ENCODE measurements at places on chromosomes 5 and 9. TPM values are rescaled to one million over a fixed set of nuclear protein-coding genes. Genes with fewer than 3 reads are reported as not detected.
A peak's percentile ranks its signal among the peaks of the same experiment; 100 is the strongest.

DNA sequence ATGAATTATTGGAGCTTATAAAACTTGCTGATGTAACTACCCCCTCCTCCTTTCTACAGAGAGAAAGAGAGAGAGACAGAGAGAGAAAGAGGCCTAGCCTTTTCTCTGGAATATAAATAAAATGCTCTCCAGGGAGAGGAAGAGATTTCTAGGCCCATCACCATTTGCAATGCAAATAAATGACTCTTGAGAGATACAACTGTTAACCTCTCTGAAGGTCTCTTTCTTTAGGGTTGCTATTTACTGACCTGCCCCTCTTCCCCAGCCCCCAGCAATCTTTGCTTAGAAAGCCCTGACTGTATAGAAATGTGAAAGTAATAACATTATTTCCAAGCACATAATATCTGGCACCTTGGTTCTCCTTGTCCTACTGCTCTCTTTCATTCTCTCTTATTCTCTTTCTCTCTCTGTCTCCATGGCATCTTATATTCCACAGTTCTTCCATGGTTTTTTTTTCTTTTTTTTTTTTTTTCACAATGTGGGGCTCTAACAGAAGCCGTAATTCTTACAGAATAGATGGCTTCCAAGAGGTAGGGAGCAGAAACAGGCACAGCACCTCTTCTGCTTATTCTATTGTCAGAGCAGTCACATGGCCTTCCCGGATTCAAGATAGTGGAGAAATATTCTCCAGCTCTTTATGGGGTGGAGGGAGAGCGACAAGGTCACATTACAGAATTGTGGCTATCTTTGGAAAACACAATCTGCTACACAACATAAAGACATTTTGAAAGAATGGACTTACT lies 1087.9 kb upstream of the NUDT12 start:
- DNase-seq, result no peak

DNA sequence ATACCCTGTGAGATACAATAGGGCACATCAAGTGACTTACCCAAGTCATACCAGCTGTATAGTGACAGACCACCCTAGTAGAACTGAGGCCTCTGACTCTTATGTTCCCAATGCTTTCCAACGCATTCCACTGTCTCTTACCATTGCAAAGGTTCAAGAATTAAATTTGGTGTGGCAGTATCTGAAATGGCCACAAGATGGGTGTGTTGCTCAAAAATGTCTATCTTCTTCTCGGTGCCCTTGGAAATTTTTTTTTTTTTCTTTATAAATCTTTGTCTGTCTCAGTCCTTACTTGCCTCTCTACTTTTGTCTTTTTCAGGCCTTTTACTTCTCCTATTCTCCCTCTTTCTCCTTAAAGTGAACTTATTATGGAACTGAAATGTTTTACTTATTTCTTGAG lies 48.4 kb downstream of the GPR21 start:
- no peak for DNase-seq

DNA sequence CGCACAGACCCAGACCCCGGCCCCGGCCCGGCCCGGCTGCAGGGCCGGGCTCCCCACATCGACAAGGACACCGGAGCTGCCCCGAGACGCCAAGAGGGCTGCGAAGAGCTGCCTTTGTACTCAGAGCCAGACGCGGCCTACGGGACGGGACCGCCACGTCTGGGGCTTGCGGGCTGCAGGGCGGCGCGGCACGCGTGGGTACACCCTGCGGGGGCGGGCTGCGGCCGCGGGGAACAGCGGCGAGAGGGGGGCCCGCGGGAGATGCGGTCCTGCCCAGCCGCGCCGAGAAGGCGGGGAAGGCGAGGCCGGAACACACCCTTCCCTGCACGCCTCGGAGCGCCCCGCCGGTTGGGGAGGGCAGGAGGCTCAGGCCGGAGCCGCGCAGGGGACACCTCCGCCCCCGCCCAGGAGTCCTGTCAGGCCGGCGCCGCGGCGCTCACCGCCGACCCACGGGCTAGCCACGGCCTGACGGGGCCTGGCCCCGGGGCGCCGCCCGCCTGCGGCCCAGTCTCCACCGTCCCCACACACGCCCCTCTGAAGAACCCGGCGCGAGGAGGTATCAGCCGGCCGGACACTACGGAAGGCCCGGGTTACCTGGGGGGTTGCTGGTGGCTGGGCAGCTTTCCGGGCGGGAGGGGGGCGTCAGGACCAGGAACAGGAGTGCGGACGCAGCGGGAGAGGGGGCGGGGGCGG lies 478 bp downstream of the RAB14 start:
- peak; percentile 57 for DNase-seq

DNA sequence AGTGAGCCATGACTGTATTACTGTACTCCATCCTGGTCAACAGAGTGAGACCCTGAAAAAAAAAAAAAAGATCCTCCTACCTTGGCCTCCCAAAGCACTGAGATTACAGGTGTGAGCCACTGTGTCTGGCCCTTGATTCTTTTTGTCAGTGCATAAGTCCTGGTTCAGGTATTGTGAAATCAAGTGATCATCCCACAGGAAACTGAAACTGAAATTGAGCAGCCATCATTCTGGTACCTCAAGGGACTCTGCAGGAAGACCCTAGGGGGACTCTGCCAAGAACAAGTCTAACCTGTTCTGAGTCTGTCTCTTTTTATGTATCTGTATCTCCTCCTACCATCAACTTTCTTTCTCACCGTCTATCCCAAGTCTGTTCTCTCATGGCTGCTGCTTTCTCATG lies 1.9 kb upstream of the DCAF10 start:
- no peak for DNase-seq

DNA sequence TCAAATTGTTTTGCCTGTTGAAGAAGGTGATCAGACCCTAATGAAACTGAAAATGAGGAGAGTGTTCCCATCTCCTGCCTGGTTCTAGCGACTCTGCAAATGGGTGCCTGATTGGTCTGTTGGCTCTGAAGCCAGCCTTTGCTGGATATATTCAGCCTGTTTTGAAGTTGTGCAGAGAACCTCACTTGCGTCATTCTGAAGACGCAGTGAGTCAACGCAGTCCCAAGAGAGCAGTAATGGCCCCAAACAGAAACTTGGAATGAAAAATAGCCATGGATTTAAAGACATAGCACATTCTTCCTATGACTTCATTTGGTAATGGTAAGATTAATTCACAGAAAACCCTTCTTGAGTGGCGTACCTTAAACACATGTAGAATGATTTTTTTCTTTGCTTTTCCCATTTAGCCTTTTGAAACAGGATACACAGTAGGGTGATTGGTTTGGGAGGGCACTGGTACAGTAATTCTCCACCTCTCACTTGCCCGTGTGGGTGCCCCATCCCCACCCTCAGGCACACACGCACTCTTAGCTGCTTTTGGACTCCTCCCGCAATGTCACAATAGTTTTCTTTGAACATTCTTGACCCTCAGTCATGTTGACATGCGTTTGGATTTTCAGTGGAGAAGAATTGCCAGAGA lies 54.1 kb upstream of the ABL1 start:
- no peak for DNase-seq

- DNase-seq, result no peak
Measured at GRCh38 chr5:180596115-180596667, 4.9 kb upstream of the SCGB3A1 start.

- DNase-seq, result peak; percentile 49
Measured at GRCh38 chr5:151155775-151156506, 1.6 kb downstream of the ANXA6 start.

DNA sequence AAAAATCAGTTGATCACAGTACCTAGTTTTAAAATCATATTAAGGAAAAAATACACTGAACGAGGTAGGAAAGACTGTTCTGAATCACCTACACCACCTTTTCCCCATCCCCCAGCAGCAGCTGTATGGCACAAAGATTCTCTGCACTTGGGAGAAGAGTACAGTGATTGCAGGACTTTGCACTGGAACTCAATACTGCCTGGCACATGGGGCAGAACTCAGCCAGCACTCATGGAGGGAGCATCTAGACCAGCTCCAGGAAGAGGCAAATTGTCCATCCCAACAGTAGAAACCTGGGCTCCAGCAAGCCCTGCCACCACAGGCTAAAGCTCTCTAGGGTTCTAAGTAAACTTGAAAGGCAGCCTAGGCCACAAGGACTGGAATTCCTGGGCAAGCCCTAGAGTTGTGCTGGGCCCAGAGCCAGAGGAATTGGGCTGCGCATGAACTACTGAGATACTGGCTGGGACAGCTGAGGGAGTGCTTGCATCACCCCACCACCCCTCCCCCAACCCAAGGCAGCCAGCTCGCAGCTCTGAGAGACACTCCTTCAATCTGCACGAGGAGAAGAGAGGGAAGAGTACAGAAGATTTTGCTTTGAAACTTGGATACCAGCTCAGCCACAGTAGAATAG lies 654.4 kb upstream of the CDH6 start:
- DNase-seq, result no peak

DNA sequence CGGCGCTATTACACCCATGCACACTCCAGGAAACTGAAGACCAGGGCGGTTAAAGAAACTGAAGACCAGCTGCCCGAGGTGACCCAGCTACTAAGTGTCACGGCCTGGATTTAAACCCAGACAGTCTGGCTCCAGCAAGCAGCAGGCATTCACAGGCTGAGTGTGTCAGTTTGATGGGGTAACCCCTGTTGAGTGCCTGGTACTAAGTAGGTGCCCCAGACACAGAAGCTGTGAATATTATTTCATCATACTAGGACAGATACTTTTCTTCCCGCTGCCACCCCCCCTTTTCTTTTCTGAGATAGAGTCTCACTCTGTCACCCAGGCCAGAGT lies 7.3 kb downstream of the ENG start:
- DNase-seq, result no peak

DNA sequence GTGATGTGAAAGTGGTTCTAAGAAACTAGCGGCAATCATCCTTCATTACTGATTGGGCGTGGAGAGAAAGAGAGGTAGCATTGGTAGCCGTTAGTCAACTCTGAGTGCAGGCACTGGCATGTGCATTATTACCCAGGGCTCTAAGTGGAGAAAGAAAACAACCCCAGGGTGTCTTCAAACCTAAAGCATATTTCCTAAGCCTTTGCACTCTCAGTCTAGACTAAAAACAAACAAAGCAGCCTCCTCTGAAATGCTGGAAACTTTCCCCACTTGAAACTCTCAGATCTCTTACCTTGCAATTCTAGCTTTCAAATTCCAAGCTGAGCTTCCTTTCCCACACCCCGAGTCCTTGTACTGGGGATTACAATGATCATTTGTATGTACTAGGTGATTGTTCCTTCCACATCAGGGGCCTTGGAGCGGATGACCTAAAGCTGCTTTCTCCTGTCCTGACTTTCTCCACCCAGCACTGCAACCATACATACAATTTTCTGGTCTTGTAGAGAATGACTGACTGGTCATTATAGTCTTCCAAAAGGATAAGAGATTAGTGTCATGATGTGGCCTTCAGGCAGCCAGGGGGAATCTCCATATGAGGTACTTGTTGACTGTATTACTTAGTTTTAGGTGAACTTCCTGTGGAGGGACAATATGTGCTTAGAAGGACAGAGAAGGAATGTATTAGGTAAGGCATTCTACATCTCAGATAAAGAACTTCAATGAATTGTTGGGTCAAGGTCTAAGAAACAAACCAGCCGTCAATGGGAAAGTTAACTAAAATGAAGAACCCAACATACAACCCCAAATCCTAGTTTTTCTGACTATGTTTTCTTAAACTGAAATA lies 98.3 kb upstream of the CDKN2B start:
- DNase-seq, result no peak

- no peak for DNase-seq
Measured at GRCh38 chr9:93264338-93265125, 80.6 kb downstream of the WNK2 start.

DNA sequence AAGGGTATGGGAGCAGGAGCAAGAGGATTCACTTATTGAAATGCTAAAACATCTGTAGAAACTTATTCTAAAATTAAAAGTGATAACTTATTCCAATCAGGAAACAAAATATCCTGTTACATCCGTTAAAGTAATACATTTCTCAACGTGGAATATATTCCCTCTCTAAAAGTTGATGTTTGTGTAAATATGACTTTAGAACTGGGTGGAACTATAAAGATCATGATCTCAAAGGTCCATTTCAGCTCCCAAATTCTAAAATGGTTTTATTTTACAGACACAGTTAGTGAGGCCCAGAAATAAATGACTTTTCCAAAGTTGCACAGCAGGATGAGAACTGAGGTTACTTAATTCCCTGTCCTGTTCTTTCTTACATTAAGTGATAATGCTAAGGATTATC lies 21.1 kb downstream of the ISOC1 start:
- no peak for DNase-seq

- DNase-seq, result no peak
Measured at GRCh38 chr9:17614250-17614649, 35.4 kb downstream of the SH3GL2 start.

DNA sequence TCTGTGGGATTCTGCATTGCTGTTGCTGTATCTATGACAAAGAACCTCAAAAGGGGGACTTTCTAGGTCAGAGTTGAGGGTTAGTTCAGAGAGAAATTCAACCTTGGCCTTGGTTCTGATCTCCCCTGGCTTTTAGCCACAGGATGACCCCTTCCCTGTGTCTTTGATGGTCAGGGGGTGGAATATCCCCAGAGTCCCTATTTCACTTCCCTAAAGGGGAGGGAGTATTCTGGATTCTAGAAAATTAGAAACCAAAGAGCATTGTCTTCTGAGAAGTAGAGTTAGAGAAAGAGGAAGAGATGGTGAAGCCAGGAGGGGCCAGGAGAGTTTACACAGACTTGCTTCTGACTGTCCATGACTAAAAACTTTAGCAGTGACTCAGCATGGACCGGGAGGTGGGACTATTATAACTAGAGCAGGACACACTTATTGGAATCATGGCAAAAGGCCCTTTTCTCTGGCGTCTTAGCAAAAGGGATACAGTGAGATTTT lies 56.2 kb upstream of the LPAR1 start:
- no peak for DNase-seq

GRCh38 chr5:38433160-38433861 lies 123.1 kb downstream of the LIFR start:
- DNase-seq, result no peak

Gene NXNL2
- not detected for total RNA-seq

Gene ACTBL2
- total RNA-seq, result not detected

Gene TJP2
- total RNA-seq, result 9.6 TPM

Gene ZNF454
- total RNA-seq, result not detected

Gene ADAMTS13
- 2.3 TPM for total RNA-seq

Gene MAMDC2
- 0.10 TPM for total RNA-seq

Gene CCNI2
- not detected for total RNA-seq

Gene IL5
- not detected for total RNA-seq

Gene SLC6A19
- not detected for total RNA-seq

Gene MTX3
- 10.9 TPM for total RNA-seq
